ENCODE measurements at places on chromosomes 1 and 21. TPM values are rescaled to one million over a fixed set of nuclear protein-coding genes. Genes with fewer than 3 reads are reported as not detected.

GRCh38 chr1:34055818-34056217 lies 109.2 kb downstream of the CSMD2 start:
- DNase-seq: no peak

- no peak for DNase-seq
Observed at GRCh38 chr1:160420881-160421842, 20.8 kb downstream of the VANGL2 start.

The TMEM125 gene
- 52.4 TPM for total RNA-seq

The PLA2G2F gene
- not detected for total RNA-seq

The ZBTB8B gene
- total RNA-seq: not detected

GRCh38 chr1:55192093-55192492 lies 23.1 kb downstream of the USP24 start:
- DNase-seq: no peak

The OLFML2B gene
- total RNA-seq: 4.3 TPM

The CCDC17 gene
- total RNA-seq: 5.6 TPM

The EFNA4 gene
- 33.5 TPM for total RNA-seq

DNA sequence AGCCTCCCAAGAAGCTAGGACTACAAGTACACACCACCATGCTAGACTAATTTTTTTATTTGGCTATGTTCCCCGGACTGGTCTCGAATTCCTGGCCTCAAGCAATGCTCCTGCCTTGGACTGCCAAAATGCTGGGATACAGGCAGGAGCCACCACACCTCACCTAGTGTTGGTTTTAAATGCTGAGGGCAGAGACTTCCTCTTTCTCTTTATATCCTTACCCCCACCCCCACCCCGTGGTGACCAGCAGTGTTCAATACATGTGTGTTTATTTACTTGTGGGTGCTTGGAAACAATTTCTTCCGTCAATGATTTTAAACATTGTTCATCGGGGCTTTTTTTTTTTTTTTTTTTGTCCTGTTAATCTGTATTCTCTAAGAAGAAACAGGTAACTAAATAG lies 158.9 kb downstream of the ZBTB18 start:
- DNase-seq: no peak

DNA sequence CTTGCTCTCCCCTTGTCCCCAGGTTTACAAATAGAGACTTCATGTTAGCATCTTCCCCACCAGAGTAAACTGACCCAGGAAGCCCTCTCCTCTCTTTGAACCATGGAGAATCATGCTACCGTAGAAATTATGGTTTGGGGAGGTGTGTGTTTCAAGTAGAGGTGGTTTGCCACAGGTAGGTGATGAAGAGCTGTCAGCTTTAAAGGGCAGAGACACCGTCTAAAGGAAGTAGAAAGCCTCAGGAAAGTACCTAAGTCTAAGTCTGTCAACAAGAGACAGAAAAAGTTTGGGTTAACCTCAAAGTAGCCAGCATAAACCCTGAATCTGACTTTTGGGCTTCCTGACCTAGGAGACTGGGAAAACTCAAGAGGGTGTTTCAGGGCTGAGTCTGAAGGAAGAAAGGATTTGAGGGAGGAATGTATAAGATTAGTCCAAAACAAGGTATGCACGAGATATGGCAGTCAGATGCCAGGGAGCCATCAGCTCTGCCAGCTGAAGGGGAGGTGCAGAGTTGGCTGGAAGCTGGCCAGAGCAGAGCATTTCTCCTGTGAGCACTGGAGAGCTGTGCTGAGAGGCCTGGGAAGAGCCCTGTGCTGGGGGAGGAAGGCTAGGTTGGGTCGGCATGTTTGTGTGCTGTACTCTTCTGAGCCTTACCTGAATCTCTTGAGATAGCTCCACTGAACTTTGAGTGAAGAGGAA lies 14.3 kb downstream of the ADAMTSL4 start:
- peak; percentile 74 for DNase-seq

DNA sequence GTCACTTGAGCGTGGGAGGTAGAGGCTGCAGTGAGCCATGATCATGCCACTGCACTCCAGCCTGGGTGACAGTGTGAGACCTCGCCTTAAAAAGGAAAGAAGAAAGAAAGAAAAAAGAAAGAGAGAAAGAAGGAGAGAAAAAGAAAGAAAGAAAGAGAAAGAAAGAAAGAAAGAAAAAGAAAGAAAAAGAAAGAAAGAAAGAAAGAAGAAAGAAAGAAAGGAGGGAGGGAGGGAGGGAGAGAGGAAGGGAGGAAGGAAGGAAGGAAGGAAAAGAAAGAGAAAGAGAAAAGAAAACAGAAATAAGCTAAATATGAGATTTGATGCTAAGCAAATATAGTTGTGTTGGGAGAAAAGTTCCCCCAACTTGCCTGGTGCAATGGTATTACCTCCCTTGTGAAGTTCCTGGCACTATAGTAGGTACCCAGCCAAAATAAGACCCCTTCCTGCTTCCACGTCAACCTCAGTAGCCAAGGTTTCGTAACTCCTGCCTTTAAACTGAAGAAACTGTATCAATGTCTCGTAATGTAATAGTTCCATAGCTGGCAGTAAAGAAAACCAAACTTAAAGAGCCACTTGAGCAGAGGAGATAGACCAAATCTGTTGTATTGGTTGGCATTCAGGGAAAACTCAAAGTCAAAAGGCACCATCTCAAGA lies 88.1 kb upstream of the HNRNPU start:
- DNase-seq: no peak

GRCh38 chr1:17061486-17061885 lies 7.7 kb upstream of the SDHB start:
- no peak for DNase-seq

The KIF17 gene
- 1.6 TPM for total RNA-seq

DNA sequence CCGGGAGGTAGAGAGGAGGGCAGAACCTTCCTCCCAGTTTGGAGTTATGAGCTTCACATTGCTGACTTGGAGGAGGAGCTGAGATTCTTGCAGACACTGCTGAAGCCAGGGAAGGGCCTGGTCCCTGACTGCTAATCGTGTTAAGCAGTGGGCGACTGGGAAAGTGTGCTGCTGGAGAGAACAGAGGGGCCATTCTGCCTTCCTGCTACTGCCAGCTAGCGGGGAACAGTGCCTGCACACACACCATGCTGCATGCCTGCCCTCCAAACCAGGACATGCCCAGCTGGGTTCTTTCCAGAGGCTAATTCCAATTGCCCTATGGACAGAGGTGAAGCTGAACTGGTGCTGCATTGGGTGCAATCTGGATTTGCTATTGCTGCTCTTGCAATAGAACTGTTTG lies 281.4 kb downstream of the AJAP1 start:
- DNase-seq: no peak

- DNase-seq: no peak
Observed at GRCh38 chr1:89871768-89872473, 51.1 kb downstream of the LRRC8D start.

DNA sequence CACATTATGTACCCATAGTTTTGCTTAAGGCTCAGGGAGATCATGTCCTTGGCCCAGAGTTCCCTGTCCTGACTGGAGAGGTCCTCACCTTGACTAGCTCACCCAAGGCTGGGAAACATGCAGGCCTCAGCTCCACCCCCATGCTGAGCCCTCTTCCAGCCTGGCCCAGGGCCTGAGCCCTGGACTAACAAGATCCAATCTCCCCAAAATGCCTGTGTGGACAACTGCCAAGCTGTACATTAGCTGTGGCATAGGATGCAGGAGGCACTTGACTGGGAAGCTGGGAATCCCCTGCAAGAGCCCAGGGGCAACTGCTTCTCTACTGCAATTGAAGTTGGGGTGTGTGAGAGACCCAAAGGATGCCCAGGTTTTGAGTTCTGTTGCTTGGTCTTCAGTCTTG lies 2.1 kb downstream of the LINGO4 start:
- no peak for DNase-seq

DNA sequence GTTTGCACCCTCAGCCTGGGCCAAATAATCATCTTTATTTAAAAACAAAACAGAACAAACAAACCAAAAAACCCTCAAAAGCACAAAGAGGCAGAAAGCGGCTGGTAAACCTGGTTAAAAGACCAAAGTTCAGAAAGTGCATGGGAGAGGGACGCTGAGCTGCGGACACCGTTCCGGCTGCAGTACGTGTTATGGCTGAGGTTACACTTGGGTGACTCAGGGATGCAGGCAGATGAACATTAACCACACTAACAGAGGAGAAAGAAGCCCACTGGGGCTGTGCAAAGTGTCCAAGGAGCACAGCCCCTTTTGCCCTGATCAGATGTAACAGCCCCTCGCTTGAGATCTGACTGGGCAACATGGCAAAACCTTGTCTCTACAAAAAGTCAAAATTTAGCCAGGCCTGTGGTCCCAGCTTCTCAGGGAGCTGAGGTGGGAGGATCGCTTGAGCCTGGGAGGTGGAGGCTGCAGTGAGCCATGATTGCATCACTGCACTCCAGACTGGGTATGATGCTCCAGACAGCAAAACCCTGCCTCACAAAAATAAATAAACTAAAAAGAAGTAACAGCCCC lies 28.3 kb downstream of the GPR157 start:
- DNase-seq: no peak

The TNFRSF4 gene
- total RNA-seq: 1.3 TPM

GRCh38 chr1:15667362-15667761 lies 16.8 kb upstream of the PLEKHM2 start:
- no peak for DNase-seq

The TMEM240 gene
- 2.6 TPM for total RNA-seq

DNA sequence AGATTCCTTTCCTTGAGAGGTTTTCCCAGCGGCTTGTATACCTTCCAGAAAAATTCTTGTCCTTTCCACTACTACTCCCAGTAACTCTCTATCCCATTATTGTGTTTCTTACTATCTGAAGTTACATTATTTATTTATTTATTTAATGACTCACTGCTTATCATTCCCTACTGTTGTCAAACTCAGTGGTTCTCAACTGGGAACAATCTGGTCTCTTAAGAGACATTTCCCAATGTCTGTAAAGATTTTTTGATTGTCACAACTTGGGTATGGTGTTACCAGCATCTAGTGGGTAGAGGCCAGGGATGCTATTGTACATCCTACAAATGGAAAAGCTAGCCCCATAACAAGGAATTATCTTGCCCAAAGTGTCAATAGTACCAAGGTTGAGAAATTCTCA lies 771.5 kb upstream of the ADGRL2 start:
- DNase-seq: no peak

DNA sequence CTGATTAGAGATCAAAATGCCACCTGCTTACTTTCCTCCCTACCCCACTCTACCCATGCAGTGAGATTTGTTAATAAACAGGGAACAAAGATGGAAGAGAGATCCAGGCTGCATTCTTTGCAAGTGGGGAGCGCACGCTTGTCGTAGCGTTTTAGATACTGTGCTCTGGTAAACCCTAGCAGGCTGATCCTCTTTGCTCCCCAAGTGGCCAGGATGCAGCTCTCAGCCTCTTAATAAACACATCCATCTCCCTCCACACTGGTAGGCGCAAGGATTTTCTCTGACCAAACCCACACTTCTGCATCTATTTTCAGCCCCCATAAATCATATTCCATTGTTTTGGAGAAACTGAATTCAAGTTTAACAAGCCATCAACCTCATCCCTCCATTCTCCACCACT lies 2.9 kb downstream of the PGBD5 start:
- no peak for DNase-seq

- no peak for DNase-seq
Observed at GRCh38 chr1:160007577-160008200, 24.1 kb downstream of the PIGM start.

The MATN1 gene
- not detected for total RNA-seq

GRCh38 chr21:17391811-17392340 lies 121.0 kb upstream of the CXADR start:
- no peak for DNase-seq

GRCh38 chr1:62922006-62922405 lies 138.1 kb downstream of the ATG4C start:
- no peak for DNase-seq

The GBP7 gene
- total RNA-seq: not detected

GRCh38 chr1:97562081-97562480 lies 358.8 kb downstream of the DPYD start:
- DNase-seq: no peak

The CYP4A11 gene
- not detected for total RNA-seq

DNA sequence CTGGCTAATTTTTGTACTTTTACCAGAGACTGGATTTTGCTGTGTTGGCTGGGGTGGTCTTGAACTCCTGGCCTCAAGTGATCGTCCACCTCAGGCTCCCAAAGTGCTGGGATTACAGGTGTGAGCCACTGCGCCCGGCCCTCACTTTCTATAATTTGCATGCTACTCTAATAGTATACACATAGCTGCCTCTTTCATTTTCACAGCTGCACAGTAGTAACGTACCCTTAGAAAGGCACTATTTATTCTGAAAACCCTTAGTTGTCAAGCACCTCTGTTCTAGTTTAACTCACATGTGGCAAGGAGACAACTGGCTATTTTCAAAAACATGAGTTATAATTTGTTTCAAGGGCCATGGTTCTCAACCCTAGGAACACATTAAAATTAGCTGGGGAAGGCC lies 17.2 kb downstream of the TPM3 start:
- no peak for DNase-seq

DNA sequence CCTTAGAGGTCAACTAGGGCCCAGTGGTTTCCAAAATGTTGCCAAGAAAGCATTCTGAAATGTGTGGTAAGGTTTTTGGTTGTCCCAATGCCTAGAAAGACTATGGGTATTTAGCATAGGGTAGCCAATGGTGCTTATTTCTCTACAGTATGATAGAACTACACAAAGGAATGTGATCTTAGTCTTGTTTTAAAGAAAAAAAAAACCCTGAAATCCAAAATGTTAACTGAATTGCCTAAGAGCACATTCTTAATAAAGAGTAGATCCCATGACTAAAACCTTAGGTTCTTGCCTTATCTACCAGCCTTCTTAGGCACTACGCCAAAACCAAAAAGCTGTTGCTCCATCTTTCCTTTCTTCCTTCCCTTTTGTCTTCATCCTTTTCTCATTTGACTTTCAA lies 428.2 kb downstream of the MRPL39 start:
- no peak for DNase-seq

The KCNQ4 gene
- 2.4 TPM for total RNA-seq

The TRAF3IP3 gene
- 2.3 TPM for total RNA-seq

- DNase-seq: peak; percentile 87
Observed at GRCh38 chr1:27959792-27960603, at the start of gene XKR8. Gene XKR8 (plus strand): TSS chr1:27959973. CDS start chr1:27960070, 97 bp downstream.

The RAB25 gene
- 203 TPM for total RNA-seq

DNA sequence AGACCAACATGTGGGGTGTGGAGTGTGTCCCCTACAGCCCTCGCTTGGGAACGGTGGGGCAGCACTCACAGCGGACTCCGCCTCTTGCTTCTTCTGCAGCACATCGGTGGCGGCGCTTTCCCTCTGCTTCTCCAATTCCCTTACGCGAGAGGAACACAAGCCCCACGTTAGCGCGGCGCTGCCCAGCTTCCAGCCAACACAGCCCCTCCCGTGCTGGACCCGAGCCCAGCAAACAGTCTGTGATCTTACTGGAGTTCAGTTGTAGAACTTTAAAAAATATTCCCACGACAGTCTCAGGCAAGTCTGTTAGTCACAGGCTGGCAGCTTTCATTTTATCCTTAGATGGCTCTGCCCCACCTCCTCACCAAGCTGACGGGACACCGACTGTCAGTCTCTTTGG lies 13.6 kb downstream of the THAP3 start:
- peak; percentile 41 for DNase-seq

The BLACAT1 gene
- 0.14 TPM for total RNA-seq

The ALPL gene
- 1.6 TPM for total RNA-seq
